NT2/D1 (cell line): ENCODE measurements at places on chromosomes 7 and 10.
A peak's percentile ranks its signal among the peaks of the same experiment; 100 is the strongest.

DNA sequence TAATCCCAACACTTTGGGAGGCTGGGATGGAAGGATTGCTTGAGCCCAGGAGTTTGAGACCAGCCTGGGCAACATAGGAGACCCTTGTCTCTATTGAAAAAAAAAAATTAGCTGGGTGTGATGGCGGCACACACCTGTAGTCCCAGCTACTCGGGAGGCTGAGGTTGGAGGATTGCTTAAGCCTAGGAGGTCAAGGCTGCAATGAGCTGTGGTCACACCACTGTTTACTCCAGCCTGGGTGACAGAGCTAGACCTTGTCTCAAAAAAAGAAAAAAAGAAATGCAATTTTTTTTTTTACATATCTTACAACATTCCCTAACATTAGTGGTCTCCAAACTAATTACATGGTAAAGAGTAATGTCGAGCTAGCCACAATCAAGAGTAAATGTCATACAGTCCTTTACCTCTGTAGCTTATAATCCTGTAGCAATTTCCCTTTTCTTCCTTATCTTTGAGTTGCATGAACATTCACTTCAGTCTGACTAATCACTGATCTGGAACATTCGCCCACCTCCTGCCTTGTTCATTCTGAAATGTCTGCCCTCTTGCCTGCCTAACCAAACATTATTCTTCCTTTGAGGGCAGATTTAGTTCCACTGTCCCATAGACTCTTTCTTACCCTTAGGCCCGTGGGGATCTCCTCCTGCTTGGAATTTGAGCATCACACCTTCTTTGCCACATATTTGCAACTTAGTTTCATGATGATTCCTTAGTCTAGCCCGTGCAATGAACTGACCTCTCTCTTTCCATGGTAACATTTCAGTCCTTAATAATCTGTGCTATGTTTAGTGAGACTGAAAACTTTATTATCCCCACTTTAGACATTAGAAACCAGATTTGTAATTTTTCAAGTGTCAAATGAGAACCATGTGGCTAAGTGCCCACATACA is 4.8 kb upstream of the VCL start:
- no peak for DNase-seq

DNA sequence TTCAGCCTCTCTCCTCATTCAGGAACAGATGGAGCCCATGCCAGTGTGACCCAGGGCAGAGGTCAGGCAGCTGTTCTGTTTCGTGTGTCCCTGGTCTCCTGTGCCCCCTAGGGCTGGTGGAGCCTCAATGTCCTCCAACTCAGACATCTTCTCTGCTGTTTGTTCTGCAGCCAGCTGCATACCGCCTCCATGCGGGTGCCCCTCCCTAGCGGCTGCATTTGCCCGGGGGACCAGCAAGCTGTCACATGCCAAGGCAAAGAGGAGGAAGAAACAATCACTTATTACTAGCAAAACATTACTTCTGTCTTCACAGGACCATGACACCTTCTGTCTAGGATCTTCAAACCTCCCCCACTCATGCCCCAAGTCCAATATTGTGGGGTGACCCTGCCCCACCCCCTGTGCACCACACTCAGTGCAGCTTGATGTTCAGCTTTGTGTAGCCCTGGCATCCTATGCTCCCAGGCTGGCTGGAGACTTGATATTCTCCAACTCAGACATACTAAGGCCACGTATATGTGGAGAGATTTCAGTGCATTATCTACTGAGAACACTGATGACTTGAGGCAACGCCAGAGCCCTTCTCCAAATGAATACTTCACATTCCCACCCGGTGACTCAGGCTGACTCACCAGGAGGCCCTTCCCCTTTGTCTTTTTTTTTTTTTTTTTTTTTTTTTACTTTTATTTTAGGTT is 188.9 kb downstream of the SKIDA1 start:
- peak; percentile 78 for DNase-seq

- DNase-seq: no peak
These were observed 27.9 kb downstream of the BBS9 start for GRCh38 chr7:33157311-33157710.

DNA sequence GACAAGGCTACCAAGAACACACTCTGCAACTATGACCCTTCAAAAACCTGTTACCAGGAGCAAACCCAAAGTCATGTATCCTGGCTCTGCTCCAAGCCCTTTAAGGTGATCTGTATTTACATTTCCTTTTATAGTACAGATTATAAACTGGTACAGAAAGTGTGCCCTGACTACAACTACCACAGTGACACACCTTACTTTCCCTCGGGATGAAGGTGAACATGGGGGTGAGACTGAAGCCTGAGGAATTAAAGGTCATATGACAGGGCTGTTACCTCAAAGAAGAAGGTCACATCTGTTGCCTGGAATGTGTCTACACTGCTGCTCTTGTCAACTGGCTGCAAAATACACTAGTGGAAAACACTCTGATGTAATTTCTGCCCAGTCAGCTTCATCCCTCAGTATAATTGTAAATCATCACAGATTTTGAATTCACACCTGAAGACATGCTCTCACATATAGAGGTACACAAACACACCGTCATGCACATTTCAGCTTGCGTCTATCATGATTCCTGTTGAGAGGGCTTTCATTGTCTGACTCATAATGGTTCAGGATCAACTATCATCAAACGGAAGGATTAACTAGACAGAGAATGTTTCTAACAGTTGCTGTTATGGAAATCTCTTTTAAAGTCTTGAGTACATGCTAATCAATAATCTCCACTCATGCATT is 318.3 kb downstream of the NXPH1 start:
- DNase-seq: no peak

GRCh38 chr10:60994128-60994527 is 50.1 kb upstream of the RHOBTB1 start:
- no peak for DNase-seq

DNA sequence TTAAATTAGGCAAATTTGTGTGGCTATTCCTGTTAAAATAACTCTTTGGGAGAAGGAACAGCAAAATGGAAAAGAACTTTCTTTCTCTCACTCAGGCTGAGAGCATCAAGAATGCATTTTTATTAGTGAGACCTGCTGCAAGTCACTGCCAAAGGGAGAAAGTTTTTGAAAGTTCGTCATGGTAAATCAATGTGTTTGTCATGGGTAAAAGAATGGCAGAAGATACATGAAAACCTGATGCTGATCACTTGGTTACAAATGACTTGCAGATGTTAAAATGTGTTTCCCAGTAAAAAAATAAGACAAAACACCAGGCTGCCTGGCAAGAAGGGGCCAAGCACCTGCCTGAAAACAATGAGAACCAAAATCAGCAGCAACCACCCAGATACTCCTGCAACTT is 484.7 kb upstream of the NRP1 start:
- no peak for DNase-seq

- no peak for DNase-seq
These were observed 17.8 kb upstream of the MAGI2 start for GRCh38 chr7:79471283-79471682.

DNA sequence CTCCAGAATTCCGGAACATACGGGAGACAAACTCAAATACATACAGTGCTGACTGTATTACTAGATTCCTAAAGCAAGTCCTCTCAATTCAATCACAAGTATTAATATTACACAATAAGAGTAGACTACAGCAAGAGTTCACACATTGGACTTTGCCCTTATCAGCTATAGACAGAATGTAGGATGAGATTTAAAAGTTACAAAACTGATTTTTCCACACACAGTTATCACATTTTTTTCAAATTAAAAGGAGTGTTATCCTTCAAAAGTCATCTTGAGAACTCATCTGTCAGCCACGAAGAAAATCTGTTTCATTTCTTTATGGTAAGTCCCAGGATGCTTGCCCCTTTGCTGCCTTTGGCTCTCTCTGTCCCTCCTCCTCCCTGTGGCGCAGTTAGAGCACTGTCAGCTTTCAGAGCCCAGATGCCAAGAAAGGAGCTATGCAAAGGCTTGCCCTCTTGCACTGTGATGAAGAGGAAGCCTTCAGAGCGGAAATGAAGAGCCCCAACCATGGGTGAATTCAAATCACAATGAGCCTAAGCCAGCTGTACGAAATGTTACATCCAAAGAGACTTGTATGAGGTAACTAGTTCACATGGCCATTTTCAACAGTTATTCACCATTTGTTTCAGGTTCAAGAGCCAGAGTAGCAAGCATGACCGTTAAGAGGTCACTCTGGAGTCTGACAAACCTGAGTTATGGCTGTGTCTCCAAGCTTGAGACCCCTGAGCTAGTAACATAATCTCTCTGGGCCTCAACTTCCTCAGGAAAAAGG is 10.7 kb downstream of the NCOA4 start:
- DNase-seq: no peak

GRCh38 chr10:89505640-89506275 is 29.6 kb downstream of the SLC16A12 start:
- no peak for DNase-seq

DNA sequence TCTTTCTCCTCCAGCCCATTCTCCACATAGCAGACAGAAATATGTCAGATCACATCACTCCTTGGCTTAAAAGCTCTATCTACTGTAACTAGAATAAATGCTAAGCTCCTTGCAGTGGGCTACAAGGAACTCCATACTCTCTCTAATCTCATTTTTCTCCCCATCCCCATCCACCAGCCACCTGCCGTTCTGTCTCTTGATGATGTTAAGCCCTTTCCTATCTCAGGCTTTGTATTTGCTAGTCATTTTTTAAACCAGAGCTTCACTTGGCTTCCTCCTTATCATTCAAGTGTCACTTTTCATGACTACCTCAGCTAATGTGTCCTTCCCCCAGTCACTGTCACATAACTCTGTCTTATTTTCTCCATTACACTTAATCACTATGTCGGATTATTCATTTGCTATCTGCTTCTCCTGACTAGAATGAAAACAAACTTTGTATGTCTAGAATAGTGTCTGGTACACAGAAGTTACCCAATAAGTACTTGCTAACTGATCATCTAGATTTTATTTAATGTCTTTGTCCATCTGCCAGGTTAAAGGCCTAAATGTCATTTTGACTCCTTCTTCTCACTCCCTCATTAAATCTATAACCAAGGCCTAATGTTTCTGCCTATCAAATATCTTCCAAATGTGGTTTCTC is 87.2 kb upstream of the RPA3 start:
- DNase-seq: no peak

GRCh38 chr7:45892407-45893035 is 4.2 kb downstream of the IGFBP1 start:
- no peak for DNase-seq

DNA sequence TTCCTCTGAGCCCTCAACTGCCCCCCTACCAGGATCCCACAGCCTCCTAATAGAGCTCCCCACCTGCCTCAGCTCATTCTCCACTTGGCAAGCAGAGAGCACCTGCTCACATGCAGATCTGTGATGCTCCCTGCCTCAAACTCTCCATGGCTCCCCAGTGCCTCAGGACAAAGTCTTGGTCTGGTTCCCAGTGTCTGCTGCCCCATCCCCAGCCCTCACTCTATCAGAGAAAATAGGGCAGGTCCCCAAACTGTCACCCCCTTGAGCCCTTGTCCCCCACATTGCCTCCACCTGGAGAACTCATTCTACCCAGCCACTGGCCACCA is 20.8 kb upstream of the ELN start:
- no peak for DNase-seq
